ENCODE measurements at places on chromosomes 3 and 15. TPM values are rescaled to one million over a fixed set of nuclear protein-coding genes. Genes with fewer than 3 reads are reported as not detected.

- DNase-seq = no peak
Measured at GRCh38 chr3:33858131-33858530, 59.7 kb downstream of the PDCD6IP start.

Gene TTLL13
- total RNA-seq = not detected

GRCh38 chr3:25894101-25894500 lies 104.2 kb downstream of the OXSM start:
- no peak for DNase-seq

DNA sequence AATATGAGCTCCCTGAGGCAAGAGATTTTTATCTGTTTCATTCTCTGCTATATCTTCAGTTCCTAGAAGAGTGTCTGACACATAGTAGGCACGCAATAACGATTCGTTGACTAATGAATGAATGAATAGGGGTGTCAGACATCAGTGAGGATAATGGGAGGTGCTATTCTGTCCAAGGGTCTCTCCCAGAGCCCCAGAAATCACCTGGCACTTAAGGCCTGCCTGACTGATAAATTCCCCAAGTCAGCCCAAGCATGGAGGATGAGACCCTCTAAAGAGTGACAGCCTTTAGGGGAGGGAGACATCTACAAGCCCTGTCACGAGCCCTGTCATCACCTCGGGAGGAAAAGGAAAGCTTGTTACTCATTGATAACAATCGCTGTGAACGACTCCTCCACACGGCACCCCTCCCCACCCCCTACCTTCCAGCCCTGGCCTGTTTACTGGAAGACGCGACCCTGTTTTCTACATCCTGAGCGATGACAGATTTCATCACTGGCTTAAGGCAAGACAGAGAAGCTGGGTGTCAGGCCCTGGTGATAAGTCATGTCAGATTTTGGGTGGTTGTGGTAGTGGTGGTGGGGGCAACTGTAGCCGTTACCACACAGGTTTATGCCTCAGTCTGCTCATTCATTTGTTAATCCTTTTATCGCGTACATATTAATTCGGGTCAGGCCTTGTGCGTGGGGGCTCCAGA lies 23.1 kb downstream of the BHLHE40 start:
- no peak for DNase-seq

Gene NPAP1
- not detected for total RNA-seq

DNA sequence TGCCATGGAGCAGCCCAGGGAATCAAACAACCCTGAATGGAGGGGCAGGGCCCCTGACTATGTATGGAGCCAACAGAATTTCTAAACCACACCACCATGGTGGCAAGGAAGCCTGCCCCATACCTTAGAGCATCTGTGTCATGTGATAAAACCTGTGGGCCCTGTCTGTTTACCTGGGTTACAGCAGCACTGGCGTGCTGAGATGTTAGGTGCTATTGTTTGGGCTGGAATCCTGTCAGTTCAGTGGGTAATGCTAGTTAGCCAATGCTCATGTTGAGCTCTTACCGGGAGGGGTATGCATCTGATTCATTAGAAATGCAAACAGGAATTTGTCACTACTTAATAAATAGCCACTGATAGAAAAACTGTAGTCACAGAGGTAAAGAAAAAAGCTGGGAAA lies 63.5 kb upstream of the ETV5 start:
- DNase-seq = no peak

Gene ZNF774
- 0.27 TPM for total RNA-seq

Gene TMEM108
- not detected for total RNA-seq

- DNase-seq = no peak
Measured at GRCh38 chr15:67828969-67829646, 3.8 kb downstream of the SKOR1 start.

Gene DUT
- total RNA-seq = 159 TPM
